ENCODE measurements at places on chromosomes 7 and 10.

- DNase-seq, result no peak
Observed at GRCh38 chr7:85196696-85197095, 9.8 kb upstream of the SEMA3D start.

GRCh38 chr7:101598422-101598985 is 30.6 kb downstream of the MYL10 start:
- no peak for DNase-seq

GRCh38 chr10:86356296-86356695 is 10.3 kb downstream of the GRID1 start:
- DNase-seq, result no peak

DNA sequence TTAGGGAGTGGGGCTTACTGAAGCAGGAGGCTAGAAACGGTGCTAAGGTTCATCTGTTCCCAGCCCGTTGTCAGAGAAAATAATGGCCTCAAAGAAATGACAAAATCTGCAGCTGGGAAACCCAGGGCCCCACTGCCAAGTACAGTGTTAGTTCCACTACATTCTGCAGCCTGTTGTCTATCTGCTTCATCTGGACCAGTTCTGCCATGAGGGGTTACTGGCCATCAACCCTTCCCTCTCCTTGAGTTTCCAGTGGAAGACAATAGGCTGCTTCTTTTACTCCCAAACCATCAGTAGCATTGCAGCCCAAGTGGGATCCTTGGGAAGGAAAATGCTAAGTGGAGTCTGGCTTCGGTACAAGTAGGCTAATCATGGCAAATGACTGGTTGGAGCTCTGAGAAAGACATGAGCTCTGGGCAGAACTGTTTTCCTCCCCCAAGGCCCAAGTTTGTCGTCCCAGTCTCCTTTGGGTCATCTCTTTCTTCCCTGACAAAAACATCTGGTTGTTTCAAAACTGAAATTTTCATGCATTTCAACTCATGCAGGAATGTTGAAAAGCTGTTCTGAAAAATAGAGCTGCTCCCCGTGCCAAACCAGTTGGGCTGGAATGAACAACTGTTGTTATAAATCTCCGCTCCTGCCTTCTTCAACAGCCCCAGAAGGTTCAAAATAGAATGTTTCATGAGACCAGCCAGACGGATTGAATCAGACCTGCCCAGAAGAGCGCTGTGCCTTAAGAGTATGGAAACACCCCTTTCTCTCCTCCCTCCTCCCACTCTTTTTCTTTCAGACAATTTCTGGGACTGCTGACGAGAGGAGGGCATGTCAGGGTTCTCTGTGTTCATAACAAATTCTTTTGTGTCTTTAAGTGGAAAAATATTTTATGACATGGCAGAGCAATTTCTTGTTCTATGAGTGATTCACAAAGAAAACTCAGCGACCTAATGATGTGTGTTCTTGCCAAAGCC is 116.6 kb downstream of the RAB18 start:
- DNase-seq, result no peak
